Activated T-cell treated with anti-CD3 and anti-CD28 coated beads, Interleukin-2, amount 50 U/mL, for 72 hours (primary cell): ENCODE measurements at places on chromosomes 3 and 15. TPM values are rescaled to one million over a fixed set of nuclear protein-coding genes. Genes with fewer than 3 reads are reported as not detected.

GRCh38 chr3:70201975-70202374 lies 110.5 kb downstream of the MDFIC2 start:
- no peak for DNase-seq

DNA sequence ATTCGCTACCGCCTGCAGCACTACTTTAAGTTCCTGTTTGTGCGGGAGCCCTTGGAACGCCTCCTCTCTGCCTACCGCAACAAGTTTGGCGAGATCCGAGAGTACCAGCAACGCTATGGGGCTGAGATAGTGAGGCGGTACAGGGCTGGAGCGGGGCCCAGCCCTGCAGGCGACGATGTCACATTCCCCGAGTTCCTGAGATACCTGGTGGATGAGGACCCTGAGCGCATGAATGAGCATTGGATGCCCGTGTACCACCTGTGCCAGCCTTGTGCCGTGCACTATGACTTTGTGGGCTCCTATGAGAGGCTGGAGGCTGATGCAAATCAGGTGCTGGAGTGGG lies 995 bp downstream of the CHST14 start:
- DNase-seq, result peak; percentile 13

- no peak for DNase-seq
Observed at GRCh38 chr15:44726136-44726535, 10.2 kb upstream of the TRIM69 start.

DNA sequence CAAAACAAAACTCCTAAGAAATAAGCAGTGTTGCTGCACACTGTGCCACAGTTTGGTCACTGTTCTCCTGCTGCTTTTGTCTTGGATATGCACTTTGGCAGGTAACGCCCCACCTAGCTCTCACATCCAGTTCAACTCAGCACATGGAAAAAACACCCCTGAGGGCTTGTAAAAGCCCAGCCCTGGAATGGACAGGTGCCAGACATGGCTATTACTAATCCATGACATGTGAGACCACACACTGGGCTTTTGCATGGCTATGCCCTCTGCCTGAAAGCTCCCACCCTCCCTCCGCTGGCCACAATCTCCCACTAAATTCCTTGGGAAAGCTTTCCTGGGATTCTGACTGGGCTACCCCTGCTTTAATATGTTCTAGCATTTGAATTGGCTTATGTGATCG lies 24.7 kb upstream of the ZBED2 start:
- no peak for DNase-seq

Gene LMOD3
- not detected for total RNA-seq
